ENCODE measurements at places on chromosomes 16 and 17. TPM values are rescaled to one million over a fixed set of nuclear protein-coding genes. Genes with fewer than 3 reads are reported as not detected.

MYH1 gene
- not detected for total RNA-seq

PPY gene
- total RNA-seq = not detected

SHCBP1 gene
- 18.0 TPM for total RNA-seq

SLFN14 gene
- total RNA-seq = 3.2 TPM

MYOCD gene
- not detected for total RNA-seq

FBXW10 gene
- total RNA-seq = not detected

TP53TG3F gene
- 0.84 TPM for total RNA-seq

SMPD3 gene
- 0.94 TPM for total RNA-seq

PYY gene
- total RNA-seq = not detected

TNK1 gene
- total RNA-seq = 5.5 TPM

GCGR gene
- not detected for total RNA-seq

GRN gene
- total RNA-seq = 75.3 TPM

CD300E gene
- not detected for total RNA-seq

CDH5 gene
- not detected for total RNA-seq

GRCh38 chr17:79826841-79827578 lies 12.2 kb downstream of the CBX4 start:
- DNase-seq = no peak

DNA sequence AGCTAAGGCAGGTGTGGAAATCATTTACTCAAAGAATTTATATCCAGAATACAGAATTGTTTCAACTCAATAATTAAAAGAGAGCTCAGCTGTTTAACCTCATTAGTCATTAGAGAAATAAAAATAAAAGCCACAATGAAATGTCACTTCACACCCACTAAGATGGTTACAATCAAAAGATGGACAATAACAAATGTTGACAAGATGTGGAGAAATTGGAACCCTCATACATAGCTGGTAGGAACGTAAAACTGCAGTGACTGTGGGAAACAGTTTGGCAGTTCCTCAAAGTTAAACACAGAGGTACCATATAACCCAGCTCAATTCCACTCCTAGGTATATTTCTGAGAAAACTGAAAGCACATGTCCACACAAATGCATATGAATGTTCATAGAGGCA lies 49.8 kb downstream of the NDEL1 start:
- DNase-seq = no peak

- DNase-seq = no peak
These were observed 83.4 kb upstream of the ZFHX3 start for GRCh38 chr16:73131156-73131862.

DNA sequence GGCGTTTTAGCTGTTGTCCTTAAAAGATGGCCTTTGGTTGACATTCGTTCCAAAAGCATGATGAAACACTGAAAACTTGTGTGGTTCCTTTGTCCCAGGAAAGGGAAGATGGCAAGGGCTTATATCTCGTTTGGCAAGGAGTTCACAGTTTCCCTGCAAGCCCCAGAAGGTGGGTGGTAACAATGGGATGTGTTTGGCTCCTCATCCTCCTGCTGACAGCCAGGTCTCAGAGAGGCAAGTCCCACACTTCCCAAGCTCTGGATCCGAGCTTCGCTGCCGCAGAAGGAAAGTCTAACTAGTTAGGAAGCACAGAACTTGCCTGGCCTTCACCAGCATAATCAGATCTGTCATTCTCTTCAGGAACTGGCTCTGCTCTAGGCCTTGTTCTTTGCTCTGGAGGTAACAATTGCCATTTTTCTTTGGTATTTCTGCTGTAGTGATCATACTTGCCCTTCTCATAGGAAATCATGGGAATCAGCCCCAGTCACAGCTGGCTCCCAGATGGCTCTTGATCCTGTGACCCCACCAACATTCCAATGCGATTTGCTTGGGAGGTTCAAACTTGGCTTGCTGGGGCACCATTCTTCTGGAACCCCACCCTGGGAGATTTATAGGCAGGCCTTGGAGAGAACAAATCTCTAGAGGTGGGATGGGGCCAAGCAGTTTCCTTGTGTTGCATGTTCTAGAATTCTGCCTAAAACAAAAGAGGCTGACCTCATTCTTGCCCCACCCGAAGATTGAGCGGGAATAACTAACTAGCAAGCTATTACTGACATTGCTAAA lies 17.9 kb downstream of the KPNA2 start:
- no peak for DNase-seq

DNA sequence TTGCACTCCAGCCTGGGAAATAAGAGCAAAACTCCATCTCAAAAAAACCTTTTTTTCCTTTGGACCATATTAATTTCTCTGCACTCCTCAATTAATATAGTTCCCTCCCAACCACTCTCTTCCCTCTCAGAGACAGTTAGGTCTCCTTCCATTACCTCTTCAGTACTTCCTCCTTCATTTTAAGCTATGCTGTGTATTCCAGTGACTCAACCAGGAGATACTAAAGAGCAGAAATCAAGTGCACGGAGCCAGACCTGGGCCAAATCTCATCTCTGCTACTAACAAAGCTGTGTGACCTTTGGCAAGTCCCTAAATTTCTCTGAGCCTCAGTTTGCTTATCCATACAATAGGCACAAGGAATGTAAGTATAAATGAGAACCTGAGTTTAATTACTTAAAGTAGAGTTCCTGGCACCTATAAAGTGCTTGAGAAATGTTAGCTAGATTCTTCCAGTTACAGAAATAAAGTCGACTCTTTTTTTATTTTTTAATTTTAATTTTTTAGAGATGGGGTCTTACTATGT lies 8.5 kb downstream of the PECAM1 start:
- no peak for DNase-seq

- DNase-seq = no peak
These were observed 202.4 kb downstream of the C16orf95 start for GRCh38 chr16:87114832-87115231.

GRCh38 chr16:7644811-7645210 lies 312.2 kb downstream of the RBFOX1 start:
- DNase-seq = no peak

DNA sequence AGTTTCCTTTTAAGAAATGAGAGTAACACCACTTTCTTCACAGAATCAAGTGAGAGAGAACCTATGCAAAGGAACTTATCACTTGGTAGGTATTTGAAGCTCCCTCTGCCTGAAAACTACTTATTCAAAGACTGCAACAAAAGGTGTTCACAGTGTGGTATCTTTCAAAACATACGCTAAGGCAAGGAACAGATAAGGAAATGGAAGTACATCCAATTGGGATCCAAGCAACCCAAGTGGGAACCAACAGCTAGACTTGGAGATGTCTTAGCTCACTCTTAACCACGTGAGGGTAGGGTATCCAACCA lies 431 bp upstream of the PPM1E start:
- no peak for DNase-seq

GRCh38 chr17:30805944-30806456 lies 18.5 kb downstream of the CRLF3 start:
- DNase-seq = no peak

DNA sequence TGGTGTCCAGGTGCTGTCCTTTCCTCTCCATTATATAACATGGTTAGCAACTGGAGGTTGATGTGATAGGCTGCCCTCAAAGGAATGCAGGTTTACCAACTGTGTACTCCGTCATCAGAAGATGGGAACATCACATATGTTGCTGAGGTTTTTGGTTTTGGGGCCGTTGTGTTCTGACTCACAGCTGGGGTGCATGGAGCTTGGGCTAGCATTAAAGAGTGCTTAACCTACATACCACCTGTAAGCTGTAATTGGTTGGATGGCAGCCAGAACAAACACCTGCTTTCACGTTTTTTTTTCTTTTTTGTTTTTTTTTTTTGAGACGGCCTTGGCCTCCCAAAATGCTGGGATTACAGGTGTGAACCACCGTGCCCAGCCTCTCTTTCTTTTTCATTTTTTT lies 20.9 kb downstream of the TMEM11 start:
- DNase-seq = no peak

GRCh38 chr16:52729731-52730130 lies 182.8 kb upstream of the TOX3 start:
- no peak for DNase-seq

GRCh38 chr17:33854596-33854995 lies 400.5 kb upstream of the CCL2 start:
- DNase-seq = no peak

DNA sequence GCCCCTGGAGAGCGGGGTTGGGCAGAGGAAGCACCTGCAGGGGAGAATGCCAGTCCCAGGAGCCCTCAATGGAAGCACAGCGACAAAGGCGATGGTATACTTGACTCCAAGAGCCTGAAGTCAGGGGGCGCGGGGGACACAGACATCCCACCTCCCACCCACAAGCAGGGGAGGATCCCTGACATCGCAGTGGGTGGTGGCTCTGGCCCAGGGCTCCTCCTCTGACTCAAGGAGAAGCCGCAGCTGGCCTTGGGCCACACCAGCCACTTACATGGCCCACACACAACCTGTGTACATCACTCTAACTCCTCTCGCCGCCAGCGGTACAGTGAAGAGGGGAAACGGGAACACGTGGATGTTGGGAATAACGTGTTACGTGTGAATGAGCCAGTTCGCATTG lies 44.3 kb downstream of the FZD2 start:
- DNase-seq = no peak

- no peak for DNase-seq
These were observed at the start of gene NLRC3 for GRCh38 chr16:3577302-3577752. NLRC3 (minus strand) TSS chr16:3577403; CDS start chr16:3565036, 12,367 bp downstream.

DNA sequence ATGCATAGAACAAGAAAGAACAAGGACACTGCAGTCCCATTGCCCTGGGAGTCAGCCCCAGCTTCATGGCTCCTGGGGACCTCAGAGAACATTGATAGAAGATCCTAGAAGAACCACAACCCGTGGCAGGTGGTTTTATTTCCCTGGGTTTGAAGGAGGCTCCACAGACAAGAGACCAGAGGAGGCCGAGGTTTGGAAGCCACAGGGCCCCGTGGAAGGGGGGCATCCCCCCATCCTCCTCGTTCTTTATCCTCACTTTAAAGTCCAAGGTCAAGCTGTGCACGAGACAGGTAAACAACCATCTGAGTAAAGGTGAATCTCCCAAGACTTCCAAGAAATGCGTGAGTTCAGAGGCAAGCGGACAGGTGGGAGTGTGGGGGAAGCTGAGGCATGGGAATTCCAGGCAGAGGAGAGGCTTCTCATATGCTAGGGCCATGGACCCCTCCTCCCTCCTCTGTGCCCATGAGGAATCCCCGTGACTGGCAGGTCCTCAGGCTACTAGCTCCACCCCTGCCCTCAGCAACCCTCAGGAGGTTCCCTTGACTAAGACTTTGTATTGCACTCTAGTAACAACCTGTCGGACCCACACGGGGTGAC lies 849 bp upstream of the SULT1A1 start:
- no peak for DNase-seq

- no peak for DNase-seq
These were observed 345.8 kb downstream of the SOX9 start for GRCh38 chr17:72466606-72467005.

GRCh38 chr17:39852239-39852638 lies 11.9 kb downstream of the IKZF3 start:
- DNase-seq = no peak

GRCh38 chr16:17083628-17084027 lies 387.1 kb downstream of the XYLT1 start:
- DNase-seq = no peak

DNA sequence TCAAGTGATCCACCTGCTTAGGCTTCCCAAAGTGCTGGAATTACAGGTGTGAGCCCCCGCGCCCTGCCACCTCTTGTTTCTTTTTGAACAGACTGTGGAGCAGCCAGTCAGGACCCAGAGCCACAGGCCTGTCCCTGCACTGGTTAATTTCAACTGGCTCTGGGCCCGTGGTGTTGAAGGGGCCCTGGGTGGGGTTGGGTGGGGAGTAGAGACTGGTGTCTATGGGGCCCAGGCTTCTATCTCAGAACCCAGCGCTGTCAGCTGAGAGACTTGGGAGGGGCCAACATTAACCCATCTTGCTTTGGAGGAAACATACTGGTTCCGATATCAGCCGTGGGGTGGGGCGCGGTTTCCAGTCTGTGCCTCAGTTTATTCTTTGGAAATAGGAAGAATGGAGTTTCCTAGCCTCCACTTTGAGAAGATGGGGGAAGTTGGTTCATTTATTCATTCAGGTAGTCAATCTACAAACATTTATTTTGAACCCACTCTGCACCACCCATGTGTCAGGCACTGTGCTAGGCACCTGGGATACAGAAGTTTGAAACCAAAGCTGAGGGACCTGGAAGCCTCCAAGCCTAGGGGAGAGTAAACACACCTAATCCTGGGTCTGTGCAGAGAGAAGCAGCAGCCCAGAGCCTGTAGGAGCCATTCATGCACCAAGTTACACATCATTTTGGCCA lies 15.5 kb upstream of the SLC4A1 start:
- DNase-seq = peak; percentile 54

All from K562 (cell line).